ENCODE measurements at places on chromosomes 3 and 15.

DNA sequence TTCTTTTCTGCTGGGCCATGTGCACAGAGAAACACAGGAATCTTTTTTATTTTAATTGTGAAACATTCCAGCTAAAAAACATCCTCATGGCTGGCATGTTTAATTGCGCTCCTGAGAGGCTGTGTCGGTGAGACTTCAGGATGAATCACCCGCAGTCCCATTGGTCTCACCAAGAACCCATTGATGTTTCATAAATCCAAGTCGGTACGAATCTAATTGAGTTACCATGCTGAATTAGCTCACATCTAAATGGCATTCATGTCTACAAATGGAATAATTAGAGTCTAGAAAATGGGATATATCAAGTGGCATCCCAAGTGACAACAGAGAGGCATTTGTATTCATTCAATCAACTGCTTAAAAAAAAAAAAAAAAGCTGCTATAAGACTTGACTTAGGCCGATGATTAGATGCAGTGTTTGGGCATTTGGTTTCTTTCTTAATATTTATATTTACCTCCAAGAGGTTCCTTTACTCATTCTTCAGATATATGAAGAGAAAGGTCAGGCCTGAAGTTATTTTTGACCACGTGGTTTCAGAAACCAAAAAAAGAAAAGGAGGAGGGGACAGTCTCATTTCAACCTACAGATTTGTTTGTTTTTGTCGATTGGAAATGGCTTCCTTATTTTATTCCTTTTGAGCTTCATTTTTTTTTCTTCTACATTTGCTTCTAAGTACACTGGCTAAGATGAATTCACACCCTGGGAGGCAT, 79.1 kb upstream of the FOXB1 start:
- no peak for DNase-seq

DNA sequence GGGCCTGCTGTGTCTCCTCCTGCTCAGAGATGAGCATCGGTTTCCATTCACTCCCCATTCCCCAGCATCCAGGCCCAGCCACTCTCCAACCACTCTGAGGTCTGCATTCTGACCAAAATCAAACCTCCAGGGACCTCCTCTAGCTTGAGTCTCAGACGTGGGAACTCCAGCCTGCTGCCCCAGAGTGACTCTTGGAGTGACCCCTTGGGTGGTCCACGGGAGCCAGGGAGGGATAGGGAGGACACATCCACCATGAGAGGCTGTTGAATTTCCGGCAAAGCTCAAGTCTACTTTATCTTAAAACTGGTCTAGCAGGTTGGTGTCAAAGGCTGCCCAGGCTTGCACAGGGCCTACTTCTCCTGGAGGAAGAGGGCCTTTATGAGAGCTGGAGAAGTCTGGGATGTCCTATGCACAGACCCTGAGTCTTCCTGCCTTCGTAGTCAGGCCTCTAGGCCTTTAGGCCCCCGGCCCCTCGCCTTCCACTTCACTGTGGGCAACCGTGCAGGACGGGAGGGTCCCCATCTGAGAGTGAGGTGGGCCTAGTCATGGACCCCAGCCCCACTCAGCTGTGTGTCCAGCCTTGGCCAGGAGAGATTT, 8.9 kb downstream of the CISH start:
- no peak for DNase-seq

- DNase-seq: no peak
Observed at GRCh38 chr15:42368096-42368495, 8.8 kb downstream of the CAPN3 start.

DNA sequence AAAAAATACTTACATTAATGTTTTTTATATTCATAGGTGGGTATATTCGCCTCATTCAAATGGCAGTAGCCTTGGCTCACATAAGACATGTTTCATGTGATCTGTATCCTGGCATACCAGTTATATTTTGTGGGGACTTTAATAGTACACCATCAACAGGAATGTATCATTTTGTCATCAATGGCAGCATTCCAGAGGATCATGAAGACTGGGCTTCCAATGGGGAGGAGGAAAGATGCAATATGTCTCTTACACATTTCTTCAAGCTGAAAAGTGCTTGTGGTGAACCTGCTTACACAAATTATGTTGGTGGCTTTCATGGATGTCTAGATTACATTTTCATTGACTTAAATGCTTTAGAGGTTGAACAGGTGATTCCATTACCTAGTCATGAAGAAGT, 3.5 kb downstream of the PDE12 start:
- no peak for DNase-seq

DNA sequence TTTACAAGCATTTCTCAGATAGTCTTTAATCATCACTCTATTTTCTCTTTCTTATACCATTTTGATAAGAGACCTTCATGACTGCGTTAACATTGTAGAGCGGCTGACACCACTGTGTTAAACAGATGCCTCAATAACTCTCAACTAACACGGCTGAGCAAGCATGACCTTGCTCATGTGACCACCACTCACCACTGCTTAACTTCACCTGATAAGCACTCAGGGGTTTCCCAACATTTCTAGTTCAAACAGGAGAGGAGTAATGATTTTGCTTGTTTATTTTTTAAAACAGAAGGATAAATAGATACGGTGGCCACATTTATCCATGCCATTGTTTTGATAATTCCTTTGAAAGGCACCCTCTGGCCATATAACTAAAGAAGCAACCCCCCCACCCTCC, 37.7 kb upstream of the TMEM45A start:
- DNase-seq: no peak

DNA sequence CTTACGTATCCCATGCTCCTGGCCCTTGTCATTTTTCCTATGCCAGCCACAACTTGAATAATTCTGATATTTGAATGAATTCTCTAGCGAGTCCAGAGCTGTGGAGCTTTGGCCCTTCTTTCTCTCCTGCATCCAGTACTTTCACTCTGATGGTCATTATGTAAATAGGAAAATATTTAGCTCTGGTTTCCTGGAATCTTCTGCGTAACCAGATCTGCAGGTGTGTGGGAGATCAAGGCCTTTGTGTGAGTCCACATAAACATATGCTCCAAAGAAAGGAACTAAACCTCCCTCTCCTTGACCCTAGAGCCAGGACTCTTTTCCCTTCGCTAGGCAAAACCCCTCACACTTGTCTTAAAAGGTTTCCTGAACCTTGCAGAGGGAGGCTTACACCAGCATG, 132.5 kb upstream of the THBS1 start:
- no peak for DNase-seq

DNA sequence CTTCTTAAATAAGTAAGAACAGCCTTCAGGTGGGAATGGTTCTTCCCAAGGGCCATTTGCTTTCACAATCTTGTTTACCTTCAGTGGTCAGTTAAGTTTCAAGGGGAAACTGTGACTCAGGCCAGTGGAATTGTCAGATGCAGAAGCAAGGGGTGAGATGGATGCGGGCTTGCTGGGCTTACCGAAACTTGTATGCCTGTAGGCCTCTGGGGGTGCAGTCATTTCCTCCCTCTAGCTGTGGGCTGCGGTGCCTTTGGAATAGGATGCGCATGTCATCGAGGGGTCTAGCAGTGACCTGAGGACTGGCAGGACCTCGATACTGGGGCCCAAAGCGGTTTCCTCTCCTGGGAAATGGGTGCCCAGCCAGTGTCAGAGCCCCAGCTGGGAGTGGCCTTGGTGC, 121.6 kb downstream of the EEFSEC start:
- DNase-seq: no peak

GRCh38 chr3:16670191-16670590, 65.0 kb upstream of the DAZL start:
- DNase-seq: no peak

GRCh38 chr3:195768414-195768813, 43.3 kb downstream of the MUC4 start:
- no peak for DNase-seq

GRCh38 chr3:8869613-8870012, 93.7 kb downstream of the RAD18 start:
- DNase-seq: no peak

- no peak for DNase-seq
Observed at GRCh38 chr3:125061170-125061569, 5.4 kb upstream of the HEG1 start.

DNA sequence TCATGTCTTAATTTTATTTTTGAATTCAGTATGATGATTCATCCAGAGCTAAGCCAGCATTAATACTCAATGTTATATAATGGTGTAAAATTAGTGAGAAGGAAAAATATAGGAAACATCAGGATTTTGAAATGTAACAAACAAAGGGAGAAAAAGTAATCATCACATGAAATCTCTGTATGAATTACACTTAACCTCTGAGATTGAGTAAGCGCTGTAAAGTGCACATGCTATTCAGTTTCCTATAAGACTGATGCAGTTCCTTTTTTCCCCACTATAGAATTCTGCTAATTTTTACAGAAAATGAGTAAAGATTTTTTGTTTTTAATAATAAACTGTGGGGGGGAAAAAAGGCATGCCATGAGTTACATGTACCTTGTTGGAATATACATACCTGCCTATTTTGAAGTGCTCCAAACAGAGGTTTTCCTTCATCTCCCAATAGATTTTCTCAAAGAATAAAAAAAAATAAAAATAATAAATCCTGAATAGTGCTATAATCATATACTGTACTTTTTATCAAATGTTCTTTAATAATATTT, 64.0 kb upstream of the TTBK2 start:
- DNase-seq: peak; percentile 1

DNA sequence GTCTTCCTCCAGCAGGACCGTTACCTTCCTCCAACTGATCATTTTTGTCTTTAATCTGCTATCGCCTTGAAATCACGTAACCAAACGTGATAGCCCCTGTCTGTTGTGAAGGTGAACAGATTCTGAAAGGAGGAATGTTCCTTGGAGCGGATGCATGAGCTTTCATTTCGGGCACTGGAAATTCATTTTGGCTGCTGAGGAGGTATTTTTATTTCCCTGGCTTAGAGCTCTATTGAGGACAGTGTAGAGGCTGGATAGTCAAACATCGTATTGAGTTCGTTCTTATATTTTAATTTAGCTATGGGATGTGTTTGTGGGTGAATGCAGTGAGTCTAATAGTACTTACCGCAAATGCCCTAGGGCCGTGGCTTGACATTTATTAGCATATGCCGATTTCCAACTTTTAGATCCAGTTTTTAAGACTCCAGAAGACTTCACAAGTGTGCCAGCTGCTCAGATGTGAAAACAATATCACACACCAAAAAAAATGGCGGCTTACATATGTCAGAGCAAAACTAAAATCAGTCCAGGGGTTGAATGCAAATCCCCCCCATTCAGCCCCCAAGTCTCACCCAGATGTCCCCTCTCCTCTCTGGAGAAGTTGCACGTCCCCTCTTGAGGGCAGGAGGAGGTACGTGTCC, 22.1 kb downstream of the CPN2 start:
- DNase-seq: no peak

- DNase-seq: peak; percentile 57
Observed at GRCh38 chr3:47782446-47783308, 984 bp upstream of the SMARCC1 start.

DNA sequence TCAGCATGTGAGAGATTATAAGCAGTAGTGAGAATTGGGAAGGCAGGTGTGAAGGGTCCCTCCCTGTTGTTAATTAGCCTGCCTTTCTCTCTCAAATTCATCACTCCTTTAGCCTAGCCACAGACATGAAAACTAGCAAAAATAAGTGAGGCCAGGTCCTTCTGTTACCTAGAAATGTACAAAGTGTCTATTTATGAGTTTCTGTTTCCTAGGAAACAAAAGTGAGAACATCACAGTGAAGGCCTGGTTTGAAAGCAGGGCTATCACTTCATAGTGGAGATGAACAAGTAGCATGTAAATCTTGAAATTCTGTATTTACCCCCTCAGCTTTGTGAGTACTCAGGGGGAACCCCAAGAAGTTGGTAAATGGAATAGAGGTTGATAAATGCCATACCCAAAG, 78.2 kb upstream of the UMPS start:
- no peak for DNase-seq

DNA sequence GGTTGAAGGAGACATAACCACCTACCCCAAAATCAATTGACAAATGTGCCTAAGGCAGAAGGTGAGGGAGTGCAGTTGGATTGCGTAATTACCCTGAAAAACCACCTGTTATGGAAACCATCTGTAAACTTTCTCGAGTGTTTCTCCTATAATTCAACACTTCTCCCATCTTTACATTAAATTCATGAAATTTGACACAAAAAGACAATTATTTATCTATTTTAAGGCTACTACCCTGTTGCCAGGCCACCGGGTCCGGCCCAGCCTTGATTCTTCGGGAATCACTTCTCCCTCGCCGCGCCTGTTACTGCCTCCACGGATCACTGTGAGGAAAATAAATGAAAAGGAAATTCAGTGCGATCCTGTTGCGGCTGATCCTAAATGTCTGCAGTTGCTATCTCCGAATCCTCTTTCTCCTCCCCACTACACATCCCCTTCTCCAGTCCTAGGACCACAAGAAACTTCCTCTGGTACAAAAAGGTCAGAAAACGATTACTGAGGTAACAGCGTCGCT, 646 bp downstream of the IQCB1 start:
- DNase-seq: peak; percentile 43

DNA sequence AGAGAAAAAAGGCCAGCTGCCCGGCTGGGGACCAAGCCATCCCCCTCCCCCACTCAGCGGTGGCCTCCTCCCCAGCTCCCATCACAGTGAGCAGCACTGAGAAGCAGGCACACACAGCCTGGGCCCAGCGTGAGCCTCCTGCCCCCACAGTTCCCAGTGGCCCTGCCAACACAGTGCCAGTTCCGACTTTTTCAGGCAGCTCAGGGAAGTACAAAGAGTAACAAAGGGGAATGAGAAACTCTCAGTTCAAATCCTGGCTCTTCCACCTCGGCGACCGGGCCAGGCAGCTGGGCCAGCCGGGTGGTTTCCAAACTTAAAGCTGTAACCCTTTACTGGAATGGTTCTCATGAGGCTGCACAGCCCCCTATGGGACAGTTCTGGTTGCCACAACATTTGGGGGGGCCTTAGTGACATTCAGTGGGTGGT, 18.5 kb downstream of the TNK2 start:
- DNase-seq: no peak

- peak; percentile 70 for DNase-seq
Observed at GRCh38 chr3:9396301-9396631, 1.1 kb upstream of the SETD5 start.

DNA sequence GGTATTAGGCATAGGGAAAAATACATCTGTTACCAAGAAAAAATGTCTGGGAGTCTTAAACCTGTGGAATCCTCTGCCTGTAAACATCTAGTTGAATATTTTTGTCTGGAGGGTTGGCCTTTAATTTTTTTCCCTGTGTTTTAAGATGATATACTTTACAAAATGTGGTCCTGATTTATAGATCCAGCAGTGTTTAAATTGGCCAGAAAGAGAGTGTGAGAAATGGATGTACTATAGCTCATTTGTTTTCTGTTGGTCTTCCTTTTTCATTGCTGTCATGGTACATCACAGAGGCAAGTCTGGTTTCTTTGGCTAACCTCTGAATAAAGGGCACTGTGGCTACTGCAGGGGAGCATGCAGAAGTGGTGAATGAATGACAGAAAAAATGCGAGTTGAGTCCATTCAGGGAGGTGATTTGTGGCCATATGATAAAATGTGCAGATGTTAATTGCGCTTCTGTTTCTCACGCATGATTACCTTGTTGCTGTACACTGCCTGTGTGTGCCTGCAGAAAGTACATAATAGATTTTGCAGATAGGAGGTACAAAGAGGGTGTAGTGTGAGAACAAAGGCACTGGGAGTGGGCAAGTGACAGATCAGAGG, 150.0 kb downstream of the NFKBIZ start:
- DNase-seq: no peak
